ENCODE measurements at places on chromosomes 12 and 14.

DNA sequence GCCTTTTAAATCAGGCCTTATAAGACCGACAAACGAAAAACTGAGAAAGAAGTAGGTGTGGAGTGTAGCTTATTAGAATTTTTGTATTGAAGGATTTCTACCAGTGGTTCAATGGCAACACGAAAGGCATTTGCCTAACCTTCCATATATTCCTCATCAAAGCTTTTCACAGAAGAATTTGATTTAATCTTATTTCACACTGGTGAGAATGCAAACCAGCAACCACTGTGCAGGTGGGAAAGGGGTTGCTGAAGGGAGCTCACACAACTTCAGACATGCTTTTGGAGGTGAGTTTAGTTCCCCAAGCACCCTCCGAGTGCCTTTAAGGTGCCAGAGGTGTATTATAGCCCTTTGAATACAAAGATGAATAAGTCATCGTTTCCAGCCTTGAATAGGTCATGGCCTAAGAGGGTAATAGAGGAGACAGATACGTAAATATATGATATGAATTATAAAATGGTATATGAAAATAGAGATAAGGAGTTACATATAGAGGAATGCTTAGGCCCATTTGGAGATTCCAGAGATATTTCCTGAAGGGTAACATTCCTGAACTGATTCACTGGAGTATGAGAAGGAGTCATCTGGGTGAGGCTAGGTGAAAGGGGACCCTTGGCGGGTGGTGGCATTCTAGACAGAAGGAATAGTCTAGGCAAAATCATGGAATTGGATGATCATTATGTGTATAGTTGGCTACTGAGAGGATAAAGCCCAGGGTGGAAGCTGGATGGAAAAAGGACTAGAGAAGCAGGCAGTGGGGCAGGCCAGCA is 6.4 kb downstream of the ERP27 start:
- DNase-seq = no peak

DNA sequence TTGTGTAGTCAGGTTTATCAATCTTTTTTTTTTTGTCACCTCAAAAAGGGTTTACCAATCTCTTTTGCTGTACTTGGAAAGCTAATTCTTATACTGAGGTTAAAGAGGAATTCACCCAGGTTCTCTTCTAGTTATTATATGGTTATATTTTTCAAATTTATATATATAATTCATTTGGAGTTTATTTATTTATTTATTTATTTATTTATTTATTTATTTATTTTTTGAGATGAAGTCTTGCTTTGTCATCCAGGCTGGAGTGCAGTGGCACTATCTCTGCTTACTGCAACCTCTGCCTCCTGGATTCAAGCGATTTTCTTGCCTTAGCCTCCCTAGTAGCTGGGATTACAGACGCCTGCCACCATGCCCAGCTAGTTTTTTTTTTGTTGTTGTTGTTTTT is 73.8 kb downstream of the GPR135 start:
- DNase-seq = no peak

DNA sequence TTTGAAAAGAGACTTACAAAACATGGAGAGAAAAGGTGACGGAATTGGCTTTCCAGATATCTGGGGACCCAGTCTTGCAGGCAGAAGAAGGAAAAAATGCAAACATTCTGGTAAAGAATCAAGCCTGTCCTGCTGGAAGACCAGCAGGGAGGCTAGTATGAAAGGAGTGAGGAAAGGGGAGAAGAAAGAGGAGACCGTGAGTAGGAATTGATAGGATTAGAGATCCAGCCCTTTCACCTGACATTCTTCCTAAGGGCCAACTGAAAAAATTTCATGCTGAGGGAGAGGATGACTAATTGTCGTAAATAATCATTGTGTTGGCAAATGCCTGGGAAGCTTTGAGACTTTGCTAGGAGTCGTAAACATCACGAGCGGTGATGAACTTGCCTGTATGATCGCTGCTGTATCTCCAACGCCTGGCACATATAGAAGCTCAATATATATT is 12.1 kb downstream of the BHLHE41 start:
- no peak for DNase-seq

- DNase-seq = peak; percentile 78
These were observed 20.2 kb downstream of the KRT8 start for GRCh38 chr12:52884526-52885293.

GRCh38 chr12:49331380-49332222 is 5.4 kb downstream of the C1QL4 start:
- DNase-seq = no peak

DNA sequence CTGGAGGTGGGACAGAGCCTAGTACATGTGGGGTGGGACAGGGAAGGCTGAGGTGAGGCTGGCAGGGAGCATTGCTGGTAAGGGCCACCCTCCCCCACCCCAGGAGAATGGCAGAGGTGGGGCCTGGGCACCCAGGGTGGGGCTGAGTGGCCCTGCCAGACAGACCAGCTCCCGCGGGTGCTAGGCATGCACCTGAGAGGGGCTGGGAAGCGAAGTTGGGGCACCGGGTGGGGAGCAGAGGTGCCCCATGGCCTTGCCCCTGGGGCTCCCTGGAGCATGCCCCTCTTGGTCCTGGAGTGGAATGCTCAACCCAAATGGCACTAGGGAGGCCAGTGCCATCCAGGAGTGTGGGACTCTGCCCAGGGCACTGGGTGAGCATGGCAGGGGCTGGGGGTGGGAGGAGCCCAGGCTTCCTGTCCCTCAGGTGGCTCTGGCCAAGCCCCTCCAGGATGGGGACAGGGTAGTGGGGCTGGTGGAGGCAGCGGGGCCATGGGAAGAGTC is 1.3 kb downstream of the TNFAIP2 start:
- DNase-seq = no peak

GRCh38 chr14:100644784-100645183 is 57.6 kb upstream of the BEGAIN start:
- no peak for DNase-seq

GRCh38 chr14:42374332-42374731 is 767.7 kb downstream of the LRFN5 start:
- no peak for DNase-seq

DNA sequence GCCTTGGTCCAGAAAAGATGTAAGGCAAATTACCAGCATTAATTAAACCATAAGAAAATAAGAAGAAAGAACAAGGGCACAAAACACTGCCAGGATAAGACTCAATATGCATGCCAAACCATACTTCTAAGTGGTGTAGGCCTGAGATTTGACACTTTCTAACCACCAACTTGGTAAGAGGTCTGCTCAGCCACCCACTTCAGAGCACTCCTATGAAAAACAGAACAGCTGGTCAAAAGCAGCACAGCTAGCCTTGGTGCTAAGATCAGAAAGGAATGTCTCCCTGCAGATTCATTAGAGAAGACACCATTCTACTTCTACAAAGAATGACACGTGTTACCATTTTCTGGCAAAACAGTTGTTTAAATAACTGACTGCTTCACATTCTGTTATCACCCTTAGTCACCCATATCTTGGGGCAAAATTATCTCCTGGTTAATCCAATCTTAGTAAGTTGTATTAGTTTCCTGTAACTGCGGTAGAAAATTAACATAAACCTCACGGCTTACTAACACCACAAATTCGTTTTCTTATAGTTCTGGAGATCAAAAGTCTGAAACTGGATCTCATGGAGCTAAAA is 13.2 kb downstream of the RPS6KA5 start:
- DNase-seq = no peak

- no peak for DNase-seq
These were observed 32.0 kb downstream of the SSH1 start for GRCh38 chr12:108825201-108825950.

GRCh38 chr14:35959835-35960234 is 133.7 kb downstream of the BRMS1L start:
- DNase-seq = no peak

GRCh38 chr14:71703477-71703876 is 228.8 kb upstream of the RGS6 start:
- DNase-seq = no peak

DNA sequence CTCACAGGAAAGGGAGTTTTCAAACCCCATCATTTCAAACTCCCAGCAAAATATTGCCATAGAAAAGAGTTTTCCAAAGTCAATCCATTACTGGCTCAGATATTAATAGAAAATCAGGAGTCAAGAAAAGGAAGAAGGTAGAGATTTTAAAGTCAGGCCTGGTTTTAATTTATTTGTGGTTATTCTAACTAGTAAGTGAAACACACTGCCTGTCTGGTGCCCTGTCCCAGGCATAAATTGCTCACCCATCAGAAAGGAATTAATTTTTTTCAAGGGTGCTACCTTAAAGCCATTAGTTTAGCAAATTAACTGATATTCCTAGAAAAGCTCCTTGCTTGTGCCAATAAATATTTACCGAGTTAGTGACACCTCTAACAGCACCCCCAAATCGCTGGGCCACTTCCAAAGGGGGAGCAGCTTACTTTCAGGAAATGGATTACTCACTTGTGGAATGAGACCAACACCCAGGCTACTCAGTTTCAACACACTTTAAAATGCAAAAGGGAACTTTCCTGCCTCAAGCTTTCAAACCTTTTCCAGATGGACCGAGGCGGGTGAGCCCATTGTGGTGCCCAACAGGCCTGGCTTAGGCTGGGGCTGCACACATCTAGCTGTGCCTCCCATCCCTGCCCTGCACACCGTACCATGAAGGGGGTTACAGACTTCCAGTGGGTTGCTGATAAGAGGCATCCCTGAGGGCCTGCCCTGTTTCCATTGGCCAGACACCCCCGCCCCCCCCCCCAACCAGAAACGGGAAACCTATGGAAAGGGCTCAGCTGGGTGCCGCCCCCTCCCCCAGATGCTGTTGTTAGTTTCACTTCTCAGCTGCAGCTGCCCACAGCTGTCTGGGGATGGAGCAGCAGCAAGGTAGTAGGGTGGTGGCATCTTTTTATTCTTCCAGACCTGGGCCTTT is 117.2 kb downstream of the SAMD4A start:
- DNase-seq = no peak

DNA sequence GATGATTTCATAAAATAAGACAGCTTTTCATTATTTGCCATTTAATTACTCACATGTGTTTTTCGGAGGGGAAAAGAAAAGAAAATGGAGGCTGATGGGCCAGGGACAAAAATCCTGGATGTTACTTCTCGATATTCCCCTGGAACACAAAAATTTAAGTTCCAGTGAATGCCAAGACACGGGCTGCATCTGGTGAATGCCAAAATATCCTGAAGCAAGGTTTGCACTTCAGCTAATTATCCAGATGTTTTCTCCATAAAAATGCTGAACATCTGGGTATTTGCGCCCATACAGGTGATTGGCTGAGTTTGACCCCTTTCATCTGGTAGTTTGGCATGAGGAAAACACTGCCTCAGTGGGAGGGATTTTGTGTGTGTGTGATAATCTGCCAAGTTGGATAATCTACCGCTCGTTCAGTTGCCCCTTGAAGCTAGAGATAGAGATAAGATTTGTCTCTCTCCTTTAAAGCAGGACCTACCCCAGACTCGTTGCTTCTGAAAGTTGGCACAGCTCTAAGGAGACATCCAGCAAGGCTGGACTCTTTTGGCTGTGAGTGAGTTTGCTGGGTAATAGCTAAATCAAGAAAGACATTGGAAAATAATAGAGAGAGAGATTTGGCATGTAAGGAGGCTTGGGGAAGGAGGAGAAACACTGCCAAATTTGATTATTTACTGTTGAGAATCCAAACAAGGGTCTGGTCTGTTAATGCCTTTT is 390.0 kb downstream of the EGLN3 start:
- DNase-seq = no peak

GRCh38 chr14:36555998-36556743 is 26.2 kb downstream of the NKX2-8 start:
- peak; percentile 54 for DNase-seq

DNA sequence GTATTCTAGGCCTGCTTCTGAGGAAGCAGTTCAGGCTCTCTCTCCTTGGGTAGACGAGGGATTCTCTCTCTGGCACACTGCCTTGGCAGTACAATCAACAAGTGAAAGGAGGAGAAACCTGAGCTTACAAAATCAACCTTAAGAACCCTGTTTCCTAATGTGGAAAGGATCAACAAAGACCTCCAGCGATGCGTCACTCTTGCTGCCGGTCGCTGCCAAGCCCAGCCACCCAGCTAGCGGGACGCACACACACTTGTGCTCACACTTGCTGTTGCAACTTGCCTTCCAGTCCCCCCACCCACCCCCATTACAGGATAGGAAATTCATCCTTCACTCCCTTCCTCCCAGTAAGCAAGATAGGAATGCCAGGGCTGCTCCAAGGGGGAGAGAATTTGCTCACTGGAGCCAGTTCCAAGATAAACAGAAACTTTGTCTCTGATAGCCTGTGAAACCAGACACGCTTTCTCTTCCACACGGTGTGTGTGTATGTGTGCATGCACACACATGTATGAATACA is 144.3 kb downstream of the BCL11B start:
- no peak for DNase-seq

GRCh38 chr14:39991041-39991440 is 558.8 kb upstream of the FBXO33 start:
- DNase-seq = peak; percentile 38

- DNase-seq = no peak
These were observed 2.1 kb downstream of the DNAJC22 start for GRCh38 chr12:49348781-49349180.

All from NCI-H187 (cell line).